ENCODE measurements at places on chromosomes 4 and X.

GRCh38 chrX:87475793-87476192 lies 41.8 kb upstream of the KLHL4 start:
- no peak for DNase-seq

- DNase-seq, result no peak
These were observed 28.1 kb upstream of the HPRT1 start for GRCh38 chrX:134431894-134432293.

GRCh38 chrX:102883491-102883890 lies 53.6 kb upstream of the RAB40AL start:
- DNase-seq, result no peak

GRCh38 chrX:51905711-51906110 lies 12.3 kb downstream of the MAGED1 start:
- DNase-seq, result no peak

- DNase-seq, result no peak
These were observed 61.2 kb upstream of the HOPX start for GRCh38 chr4:56742080-56742871.

- DNase-seq, result no peak
These were observed 15.9 kb downstream of the IL15 start for GRCh38 chr4:141652161-141652778.

GRCh38 chrX:25873196-25873595 lies 264.9 kb upstream of the MAGEB18 start:
- no peak for DNase-seq

- no peak for DNase-seq
These were observed 29.1 kb downstream of the INTS6L start for GRCh38 chrX:135549519-135549918.

GRCh38 chr4:59247032-59247431 lies 1953.1 kb upstream of the ADGRL3 start:
- DNase-seq, result no peak

DNA sequence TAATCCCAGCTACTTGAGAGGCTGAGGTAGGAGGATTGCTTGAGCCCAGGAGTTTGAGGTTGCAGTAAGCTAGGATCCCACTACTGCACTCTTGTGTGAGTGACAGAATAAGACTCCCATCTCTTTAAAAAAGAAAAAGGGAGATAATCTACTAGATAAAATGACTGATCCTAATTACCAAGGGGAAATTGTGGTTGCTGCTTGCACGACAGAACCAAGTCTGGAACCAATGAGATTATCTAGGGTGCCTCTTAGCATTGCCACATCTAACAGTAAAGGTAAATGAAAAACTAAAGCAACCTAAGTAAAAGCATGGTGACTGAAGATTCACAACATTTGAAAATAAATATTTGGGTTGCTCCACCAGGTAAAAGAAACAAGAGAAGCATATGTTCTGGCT lies 185.1 kb downstream of the PDHA2 start:
- no peak for DNase-seq

- DNase-seq, result no peak
These were observed 234.8 kb downstream of the COL25A1 start for GRCh38 chr4:109067508-109068235.

DNA sequence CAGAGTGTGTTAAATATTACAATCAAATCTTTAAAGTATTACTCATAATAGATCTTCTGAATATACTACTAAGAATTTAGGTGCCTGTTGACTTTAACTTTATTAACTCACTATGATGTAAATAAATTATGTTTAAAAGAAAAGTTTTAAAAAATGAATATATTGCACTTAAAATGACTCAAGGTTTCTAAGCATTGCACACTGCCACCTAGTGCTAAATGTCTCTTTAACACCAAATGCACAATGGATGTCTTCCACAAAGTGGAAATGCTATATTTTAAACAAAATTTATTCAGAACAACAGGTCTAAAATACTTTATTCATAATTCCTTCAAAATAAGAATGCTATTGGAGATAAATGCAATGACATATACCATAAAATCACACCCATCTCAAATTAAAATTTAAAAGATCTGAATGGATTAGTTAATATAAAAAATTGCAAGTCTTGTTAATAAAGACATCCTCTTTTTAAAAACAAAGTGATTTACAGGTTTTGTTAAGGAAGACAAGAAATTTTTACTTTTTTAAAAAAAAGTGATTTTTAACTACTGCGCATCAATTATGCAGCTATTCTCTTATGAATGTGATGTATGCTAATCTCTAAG lies 5.5 kb downstream of the INPP4B start:
- peak; percentile 18 for DNase-seq

DNA sequence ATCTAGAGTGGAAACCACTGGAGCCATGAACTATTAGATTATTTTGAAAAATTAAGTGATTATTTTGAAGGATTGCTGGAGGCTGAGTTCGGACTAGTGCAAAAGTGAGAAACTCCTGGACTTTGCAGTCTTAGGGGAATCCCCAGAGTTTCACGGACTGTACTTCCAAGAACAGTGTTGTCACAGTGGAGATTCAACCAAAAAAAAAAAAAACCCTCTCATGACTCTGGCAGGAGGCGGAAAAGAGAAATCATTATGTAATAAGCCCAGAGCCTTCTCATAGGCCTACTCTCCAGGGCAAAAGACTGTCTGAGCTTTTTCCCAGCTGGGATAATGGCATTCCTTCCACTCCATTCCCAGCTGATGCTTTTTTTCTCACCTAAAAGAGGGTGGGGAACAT lies 16.8 kb upstream of the C4orf51 start:
- DNase-seq, result no peak

DNA sequence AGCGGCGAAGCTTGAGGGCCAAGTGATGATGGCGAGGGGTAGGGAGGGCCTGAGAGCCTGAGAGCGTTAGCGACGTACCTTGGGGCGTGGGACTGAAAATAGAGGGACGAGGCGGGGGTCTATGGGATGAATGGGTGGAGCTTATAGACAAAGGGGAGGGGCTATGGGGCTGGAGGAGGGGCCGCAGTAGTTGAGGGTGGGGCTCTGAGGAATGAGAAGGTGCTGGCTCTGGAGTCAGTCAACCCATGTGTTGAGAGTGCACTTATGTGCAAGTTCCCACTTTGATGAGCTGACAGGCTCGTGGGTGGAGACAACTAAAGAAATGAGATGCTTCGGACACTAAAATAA lies 488 bp downstream of the TBC1D25 start:
- no peak for DNase-seq

- peak; percentile 49 for DNase-seq
These were observed 36.8 kb upstream of the VMA21 start for GRCh38 chrX:151359931-151360871.

GRCh38 chrX:13258052-13258444 lies 61.8 kb downstream of the ATXN3L start:
- no peak for DNase-seq

GRCh38 chr4:6969826-6970800 lies 60.5 kb downstream of the TBC1D14 start:
- DNase-seq, result no peak

DNA sequence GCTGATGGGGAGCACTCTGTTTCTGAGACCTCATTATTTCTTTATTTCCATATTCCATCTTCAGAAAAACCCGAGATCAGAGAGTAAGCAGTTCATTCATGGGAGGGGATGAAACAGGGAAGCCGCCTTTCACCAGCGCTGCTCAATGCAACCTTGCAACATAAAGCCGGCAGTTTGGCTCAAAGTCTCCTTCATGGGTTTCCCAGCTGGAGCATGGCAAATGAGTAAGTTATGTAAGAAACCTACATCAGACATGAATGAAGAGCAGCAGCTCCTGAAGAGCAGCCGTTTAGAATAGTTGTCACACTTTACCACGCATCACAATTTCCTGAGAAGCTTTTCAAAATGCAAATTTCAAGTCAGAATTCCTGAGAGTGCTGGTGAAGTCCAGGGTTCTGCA lies 578.8 kb downstream of the FSTL5 start:
- no peak for DNase-seq

GRCh38 chrX:31845003-31845402 lies 773.2 kb upstream of the FTHL17 start:
- DNase-seq, result no peak

- DNase-seq, result no peak
These were observed 95.2 kb downstream of the SHROOM4 start for GRCh38 chrX:50718776-50719175.

GRCh38 chr4:165787516-165788274 lies 85.3 kb upstream of the TLL1 start:
- no peak for DNase-seq

DNA sequence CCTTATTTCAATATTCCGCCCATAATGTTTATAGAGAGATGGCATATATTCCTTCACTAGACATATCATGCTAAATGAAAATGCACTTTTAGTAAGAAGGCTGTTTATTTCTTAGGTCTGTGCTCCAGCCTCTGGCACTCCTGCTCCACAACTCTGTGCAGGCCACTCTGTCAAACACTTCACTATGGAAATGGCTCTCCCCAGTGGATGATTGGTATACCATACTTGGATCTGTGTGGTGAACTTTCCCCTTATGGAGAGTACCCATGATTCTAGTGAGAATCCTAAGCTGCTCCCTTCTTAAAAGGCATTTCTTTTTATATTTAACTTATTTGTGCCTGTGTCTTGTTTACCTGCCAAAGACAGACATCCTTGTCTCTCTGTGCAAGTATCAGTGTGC lies 480.1 kb upstream of the GALNT7 start:
- no peak for DNase-seq

GRCh38 chr4:7830747-7831146 lies 108.9 kb downstream of the AFAP1 start:
- no peak for DNase-seq

- no peak for DNase-seq
These were observed 264.8 kb upstream of the LDB2 start for GRCh38 chr4:17163156-17163771.

- peak; percentile 12 for DNase-seq
These were observed 31.0 kb upstream of the TLR3 start for GRCh38 chr4:186037692-186038658.

GRCh38 chrX:135411893-135412292 lies 9.9 kb upstream of the SMIM10L2A start:
- no peak for DNase-seq

DNA sequence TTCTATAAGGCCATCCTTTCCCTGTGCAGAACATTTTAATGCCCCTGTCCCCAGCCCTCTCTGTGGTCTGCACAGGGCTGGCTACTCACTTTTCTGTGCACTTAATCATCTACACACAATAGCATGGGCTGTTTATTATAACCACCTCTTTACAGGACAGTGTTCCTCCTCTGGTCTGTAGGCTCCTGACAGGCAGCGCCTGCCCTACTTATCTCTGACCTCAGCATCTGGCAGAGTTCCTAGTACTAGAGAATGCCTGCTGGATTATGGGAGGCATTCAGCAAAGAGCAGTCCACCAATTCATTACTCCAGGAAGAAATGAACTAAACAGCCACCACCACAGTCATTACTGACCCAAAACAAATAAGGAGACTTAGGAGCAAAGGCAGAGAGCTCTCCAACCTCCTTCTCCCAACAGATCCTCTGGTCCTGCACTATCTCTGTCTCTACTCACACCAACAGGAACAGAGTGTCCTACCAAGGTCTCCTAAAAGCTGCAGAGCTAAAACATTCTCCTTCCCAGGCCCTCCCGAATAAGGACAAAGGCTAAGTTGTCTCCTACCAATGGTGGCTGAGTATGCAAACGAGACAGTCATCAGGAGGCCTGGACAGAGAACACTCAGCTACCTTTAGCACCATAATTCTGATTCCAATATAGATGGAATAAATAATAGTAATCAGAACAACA lies 279.2 kb downstream of the QDPR start:
- DNase-seq, result no peak

DNA sequence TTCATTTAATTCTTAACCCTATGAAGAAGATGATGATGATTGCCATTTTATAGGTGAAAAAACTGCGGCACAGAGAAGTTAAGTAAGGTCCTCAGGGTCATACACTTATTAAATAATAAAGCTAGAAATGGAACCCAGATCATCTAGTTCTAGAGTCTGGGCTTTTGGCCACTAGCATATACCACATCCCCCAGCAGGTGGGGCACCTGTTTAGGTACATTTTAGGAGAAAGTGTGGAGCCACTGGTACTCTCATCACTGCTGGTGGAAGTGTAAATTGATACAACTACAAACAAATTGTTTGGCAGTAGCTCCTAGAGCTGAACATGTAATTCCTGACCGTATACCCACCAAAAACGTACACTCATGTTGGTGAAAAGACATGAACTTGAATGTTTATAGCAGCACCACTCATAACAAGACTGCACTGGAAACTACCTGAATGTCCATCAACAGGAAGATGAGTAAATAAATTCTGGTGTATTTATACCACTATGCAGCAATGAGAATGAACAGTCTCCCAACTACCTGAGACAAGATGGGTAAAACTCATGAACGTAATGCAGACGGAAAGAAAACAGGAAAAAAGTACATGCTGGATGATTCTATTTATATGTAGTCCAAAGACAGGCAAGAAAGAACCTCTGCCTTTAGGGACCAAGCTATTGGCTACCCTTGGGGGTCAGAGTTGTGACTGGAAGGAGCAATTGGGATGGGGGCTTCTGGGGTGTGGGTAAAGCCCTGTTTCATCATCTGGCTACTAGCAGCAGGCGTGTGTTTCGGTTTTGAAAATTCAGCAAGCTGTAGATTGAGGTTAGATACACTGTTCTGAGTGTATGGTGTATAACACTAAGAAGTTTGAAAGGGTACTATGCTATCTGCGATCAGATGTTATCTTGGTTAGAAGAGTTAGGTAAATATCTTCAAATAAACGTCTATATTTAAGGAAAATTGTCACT lies 72.3 kb upstream of the ADGRG2 start:
- DNase-seq, result no peak
